Esophagus mucosa (tissue), 1 donor: ENCODE measurements at places on chromosomes 12 and 14. TPM values are rescaled to one million over a fixed set of nuclear protein-coding genes. Genes with fewer than 3 reads are reported as not detected.

GRCh38 chr12:69471667-69472385 lies 1.6 kb downstream of the FRS2 start:
- no peak for ATAC-seq

Gene TGFB3
- total RNA-seq: 4.3 TPM

Gene ESYT1
- total RNA-seq: 48.8 TPM

Gene KIF21A
- total RNA-seq: 19.0 TPM

GRCh38 chr14:103654619-103655018 lies 25.6 kb downstream of the KLC1 start:
- ATAC-seq: no peak

GRCh38 chr14:101028971-101029667 lies 125.6 kb upstream of the RTL1 start:
- no peak for ATAC-seq

Gene TBX5
- 0.48 TPM for total RNA-seq

- no peak for ATAC-seq
These were observed 638 bp downstream of the LAG3 start for GRCh38 chr12:6772726-6773589.

DNA sequence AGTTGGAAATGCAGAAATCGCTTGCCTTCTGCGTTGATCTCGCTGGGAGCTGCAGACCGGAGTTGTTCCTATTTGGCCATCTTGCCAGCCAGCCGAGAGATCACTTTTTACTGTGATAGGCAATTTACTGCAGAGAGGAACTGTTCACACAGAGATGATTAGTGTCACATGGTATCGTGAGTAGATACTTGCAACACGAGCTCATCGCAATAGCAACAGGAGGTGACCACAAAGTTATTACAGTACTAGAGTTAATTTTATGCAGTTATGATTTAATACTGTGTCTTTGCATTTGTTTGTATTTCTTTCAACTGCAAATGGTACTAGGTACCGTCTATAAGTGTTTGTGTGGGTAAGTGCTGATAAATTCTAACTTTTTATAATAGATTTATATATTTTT lies 27.8 kb downstream of the NOPCHAP1 start:
- no peak for ATAC-seq

- ATAC-seq: no peak
These were observed 98.1 kb upstream of the VRK1 start for GRCh38 chr14:96698960-96699539.

Gene JAG2
- total RNA-seq: 18.9 TPM

DNA sequence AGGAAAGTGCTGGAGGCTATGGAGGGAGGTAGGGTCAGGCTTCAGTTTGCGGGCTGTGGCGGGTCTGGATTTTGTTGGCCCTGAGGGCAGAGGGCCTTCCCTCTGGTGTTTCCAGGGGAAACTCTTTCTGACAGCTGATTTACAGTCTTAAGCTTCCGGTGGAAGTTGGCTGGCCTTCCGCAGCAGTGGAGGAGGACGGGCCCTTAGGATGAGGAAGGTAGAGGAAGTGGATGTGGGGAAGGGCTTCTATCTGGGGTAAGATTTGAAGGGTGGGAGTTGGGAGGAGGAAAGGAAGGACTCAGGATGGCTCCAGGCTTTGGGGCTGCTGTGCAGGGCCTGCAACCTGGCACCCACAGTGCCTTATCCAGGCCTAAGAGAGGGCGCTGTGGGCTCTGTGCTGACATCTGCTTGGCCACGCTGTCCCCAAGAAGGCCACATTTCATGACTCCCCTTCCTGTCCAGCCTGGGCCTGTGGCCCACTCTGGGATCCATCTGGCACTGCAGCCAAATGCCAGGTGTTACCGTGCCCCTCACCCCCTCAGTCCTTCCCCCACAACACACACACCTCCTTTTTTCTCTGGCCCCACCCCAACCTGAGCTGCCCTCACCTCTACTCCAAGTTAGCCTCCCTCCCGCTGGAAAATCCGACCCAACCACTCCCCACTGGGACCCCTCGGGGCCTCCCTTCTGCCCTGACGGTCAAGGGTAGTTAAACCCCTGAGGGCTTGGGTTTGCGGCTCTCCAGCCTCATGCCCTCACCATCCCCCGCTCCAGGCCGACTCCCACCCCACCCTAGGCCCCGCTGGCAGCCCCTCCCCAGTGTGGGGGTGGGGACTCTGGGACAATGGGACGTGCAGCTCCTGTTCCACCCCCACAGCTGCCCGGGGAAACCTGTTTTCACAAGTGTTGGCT lies 7.7 kb upstream of the PPP1R13B start:
- peak; percentile 75 for ATAC-seq
